Stimulated activated CD8-positive, alpha-beta memory T cell treated with anti-CD3 and anti-CD28 coated beads, Interleukin-4, amount 100 ng/mL, for 1 hour (primary cell): ENCODE measurements at places on chromosomes 7 and 10.

GRCh38 chr7:45990276-45990675 is 69.2 kb upstream of the IGFBP3 start:
- no peak for DNase-seq

- no peak for DNase-seq
Observed at GRCh38 chr7:140998715-140999114, 16.0 kb downstream of the MRPS33 start.

DNA sequence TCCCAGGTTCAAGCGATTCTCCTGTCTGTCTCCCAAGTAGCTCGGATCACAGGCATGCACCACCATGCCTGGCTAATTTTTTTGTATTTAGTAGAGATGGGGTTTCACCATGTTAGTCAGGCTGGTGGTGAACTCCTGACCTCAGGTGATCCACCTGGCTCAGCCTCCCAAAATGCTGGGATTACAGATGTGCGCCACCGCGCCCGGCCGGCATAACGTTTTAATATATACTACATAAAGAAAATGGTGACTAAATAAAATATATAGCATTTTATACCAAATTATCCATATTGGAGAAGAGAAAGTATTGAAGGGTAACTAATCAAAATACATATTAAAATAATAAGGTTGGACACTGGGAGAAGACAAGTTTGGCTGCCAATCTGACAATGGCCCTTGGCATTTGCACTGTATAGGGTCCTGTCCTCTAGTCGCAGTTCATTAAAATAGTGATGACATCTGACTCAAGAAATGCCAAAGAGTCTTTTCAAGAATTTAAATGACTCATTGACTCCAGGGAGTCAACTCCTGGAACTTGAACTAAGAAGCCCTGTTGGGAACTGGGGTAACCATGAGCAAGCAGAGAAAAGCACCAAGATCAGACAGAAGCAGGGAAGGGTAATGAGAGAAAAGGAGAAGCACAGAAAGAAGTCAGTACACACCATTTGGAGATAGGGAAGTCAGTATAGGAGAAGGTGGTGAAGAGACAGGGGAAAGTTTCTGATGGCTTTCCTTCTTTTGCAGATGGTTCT is 91.1 kb downstream of the CH25H start:
- DNase-seq, result no peak

- no peak for DNase-seq
Observed at GRCh38 chr10:116761883-116762282, 19.5 kb upstream of the HSPA12A start.

- DNase-seq, result no peak
Observed at GRCh38 chr10:52410916-52411315, 96.8 kb downstream of the DKK1 start.

GRCh38 chr7:85554236-85555178 is 367.7 kb upstream of the SEMA3D start:
- DNase-seq, result no peak
